Activated T-helper 1 cell treated with Interleukin-2 at 50 U/mL for 16 hours (primary cell): ENCODE measurements at places on chromosomes 5 and 9.

- no peak for DNase-seq
Measured at GRCh38 chr9:135896626-135897025, 10.7 kb downstream of the CAMSAP1 start.

DNA sequence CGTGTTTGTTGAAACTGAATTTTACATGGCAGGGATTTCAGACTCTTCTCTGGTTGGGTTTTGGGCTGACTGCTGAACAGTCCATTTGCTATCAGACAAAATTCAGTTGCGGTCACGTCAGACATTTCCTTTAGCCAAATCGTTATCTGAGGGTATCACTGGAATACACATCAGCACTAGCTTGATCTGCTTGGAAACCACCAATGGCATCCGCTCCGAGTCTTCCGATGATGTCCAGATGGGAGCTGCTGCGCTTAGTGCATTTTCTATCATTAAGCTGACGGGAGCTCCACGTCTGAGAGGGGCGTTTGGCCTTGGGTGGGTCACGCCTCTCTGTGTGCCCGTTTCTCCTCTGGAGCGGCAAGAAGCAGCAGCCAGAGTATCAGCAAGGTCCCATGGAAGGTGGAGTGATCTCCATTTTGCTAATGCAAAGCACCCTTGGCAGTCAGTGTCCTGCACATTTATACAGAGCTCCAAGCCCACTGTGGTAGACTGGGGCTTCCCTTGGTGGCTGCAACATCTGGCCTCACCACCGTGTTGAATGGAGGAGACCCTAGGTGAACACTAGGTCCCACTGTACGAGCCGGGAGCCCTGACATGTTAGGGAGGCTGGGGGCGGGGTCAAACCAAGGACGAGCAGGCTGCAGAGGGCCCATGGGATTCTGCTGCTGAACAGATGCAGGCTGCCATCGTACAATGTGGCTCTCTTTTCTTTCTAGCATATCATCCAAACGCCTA is 134.6 kb upstream of the PHYKPL start:
- DNase-seq = no peak

DNA sequence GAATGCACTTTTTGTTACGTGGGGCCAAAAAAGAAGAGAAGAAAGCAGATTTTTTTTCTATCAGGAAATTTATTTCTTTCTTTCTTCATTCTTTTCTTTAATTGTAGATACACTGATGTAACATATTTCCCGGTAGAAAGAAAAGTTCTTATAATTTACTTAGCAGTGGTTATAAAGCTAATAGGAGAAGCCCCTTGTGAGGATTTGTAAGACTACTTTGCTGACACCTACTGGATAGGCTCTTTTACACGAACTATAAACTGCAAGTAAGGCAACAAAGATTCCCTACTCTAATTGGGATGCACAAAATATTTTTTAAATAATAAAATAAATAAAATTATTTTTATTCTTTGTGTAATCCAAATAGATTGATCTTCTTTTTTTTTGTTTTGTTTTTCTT is 284.4 kb downstream of the DNAH5 start:
- DNase-seq = no peak

GRCh38 chr9:20980832-20981455 is 50.5 kb downstream of the HACD4 start:
- no peak for DNase-seq

DNA sequence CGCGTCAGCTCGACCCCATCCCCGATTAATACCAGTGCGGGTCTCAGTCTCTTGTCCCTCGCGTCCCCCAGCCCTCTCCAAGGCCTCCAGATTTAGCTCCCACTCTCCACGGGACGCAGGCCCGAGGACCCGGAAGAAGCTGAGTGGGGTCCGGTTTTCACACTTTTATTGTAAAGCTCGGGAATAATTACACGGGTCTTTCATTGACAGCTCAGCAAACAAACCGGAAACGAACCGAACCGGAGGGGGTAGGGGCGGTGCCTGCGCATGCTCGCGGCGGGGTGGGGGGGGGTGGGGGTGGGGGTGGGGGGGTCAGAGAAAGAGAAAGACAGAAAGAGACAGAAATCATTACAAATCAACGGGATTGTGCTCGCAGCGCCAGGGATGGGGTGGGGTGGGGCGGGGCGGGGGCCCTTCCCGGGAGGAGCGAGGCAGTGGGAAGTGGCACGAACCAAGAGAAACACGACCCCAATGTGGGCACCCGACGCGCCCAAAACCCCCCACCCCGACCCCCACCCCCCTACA is 27.9 kb downstream of the PCDH1 start:
- peak; percentile 18 for DNase-seq

- DNase-seq = no peak
Measured at GRCh38 chr9:136133959-136134484, 15.3 kb upstream of the TMEM250 start.

GRCh38 chr5:61232490-61233050 is 70.3 kb upstream of the SMIM15 start:
- DNase-seq = no peak

DNA sequence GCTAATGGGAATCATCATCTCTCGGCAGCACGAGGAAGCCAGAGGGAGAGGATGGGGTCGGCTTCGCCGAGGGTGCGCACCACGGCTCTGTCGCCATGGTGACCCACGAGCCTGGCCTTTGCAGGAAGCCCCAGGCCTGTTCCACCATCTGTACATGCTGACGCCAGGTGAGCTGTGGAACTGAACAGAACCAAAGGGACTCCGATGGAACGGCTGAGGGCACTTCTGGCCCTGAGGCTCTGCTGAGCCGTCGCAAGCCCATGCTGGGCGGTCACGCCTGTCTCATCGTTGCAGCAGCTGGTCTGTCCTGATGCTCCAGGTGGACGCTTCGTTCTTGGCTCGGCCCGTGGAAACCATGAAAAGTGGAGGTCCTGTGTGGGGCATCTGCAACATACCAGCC is 34.6 kb upstream of the UBAC1 start:
- no peak for DNase-seq

GRCh38 chr5:135850671-135851070 is 16.2 kb downstream of the SLC25A48 start:
- DNase-seq = no peak

GRCh38 chr5:30725073-30725472 is 468.4 kb upstream of the CDH6 start:
- no peak for DNase-seq

DNA sequence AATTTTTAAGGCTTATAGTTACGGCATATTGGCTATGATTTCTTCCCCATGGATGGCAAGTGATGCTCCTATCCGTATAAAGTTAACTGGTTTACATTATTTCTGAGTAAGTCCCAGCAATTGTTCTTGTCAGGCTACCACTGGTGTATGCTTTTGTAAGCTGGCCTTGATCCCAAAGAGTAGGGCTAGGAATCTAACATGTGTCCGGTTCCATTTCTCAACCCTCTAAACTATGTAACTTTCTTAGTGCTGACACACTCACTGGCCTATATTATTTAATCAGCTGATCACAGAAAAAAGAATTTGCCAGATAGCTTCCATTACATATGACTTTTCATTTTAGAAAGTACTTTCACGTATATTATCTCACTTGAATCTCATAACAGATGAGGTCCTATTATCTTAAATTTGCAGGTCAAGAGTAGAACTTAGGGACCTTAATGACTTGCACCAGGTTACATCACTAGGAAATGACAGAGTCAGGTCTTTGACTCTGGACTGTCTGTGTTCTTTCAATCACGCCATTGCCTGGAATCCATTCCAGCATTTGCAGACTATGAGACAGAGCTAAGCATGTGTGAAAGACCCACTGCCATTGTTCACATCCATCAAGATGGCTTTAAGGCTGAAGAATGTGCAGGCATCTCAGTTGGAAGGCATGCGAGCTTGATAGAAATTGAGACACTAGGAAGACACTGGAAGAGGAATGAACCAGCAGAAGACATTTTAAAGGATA is 362.9 kb downstream of the ARRDC3 start:
- DNase-seq = no peak

DNA sequence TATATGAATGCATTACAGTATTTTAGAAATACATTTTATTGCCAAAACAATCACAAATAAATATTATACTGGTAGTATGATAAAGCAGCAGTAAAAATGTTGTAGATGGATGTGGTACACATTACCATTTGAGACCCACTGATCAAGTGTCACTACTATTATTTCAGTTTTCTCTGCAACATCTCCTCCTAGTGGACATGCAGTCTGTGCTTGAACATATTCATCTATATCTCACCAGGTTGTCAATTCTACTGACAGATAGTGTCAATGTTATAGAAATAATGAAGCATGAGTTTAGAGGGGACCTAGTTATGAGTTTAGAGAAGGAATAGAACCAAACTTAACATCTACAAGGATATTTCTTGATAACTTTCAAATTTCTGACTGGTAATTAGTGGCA is 39.2 kb upstream of the ELOVL7 start:
- DNase-seq = no peak

GRCh38 chr9:132447346-132447745 is 37.3 kb downstream of the CFAP77 start:
- no peak for DNase-seq

- DNase-seq = no peak
Measured at GRCh38 chr5:118326481-118327045, 661.8 kb downstream of the DTWD2 start.

DNA sequence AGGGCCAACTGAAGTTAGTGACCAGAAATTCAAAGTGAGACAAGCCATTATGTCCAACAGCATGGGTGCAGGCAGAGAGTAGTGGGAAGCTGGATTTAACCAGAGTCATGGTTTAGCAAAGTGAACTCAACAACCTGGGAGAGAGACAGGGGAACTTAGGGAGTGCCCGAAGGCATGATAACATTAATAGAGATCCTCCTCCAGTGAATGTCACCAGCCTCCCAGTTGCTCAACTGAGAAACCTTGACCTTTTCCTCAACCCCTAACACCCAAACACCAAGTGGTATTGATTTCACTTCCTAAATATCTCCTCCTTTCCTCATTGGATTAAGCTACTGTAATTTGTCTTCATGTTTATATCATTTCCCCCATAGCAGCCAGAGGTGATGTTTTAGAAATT is 42.6 kb downstream of the HMGCS1 start:
- DNase-seq = no peak

- no peak for DNase-seq
Measured at GRCh38 chr9:77598991-77599390, 49.1 kb downstream of the GNA14 start.

DNA sequence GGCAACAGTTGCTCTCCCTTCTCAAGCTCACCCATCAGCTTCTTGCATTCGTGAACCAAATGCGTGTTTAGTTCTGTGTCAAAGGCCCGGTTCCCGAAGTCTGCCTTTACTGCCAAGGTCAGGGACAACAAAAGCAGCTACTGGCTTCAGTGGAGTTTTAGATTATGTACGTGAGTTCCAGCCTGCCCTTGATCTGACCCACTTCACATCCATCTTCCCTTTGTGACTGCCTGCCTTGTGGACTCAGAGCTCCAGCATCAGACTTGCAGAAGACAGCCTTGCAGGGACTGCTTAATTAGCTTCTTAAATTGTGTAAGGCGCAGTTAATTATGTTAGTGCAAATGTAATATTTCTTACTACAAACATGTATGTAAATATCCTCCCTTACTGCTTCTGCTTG is 774.7 kb upstream of the EDIL3 start:
- no peak for DNase-seq

DNA sequence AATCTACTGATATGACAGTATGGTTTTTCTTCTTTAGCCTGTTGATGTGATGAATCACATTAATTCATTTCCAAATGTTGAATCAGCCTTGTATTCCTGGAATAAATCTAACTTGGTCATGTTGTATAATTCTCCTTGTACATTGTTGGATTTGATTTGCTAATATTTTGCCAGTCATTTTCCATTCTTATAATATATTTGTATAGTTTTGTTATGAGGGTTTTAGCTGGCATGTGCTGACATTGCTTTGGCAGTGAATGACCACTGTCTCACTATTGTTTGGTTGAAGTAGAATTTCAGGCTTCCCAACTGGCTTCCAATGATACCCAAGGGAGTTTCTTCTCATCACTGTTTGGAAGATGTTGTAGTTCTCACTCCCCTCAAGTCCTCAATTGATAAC is 983.0 kb upstream of the PTPRD start:
- no peak for DNase-seq
